ENCODE measurements at places on chromosomes 12 and 14.

- DNase-seq = no peak
Observed at GRCh38 chr12:93127582-93128331, 198.7 kb upstream of the EEA1 start.

DNA sequence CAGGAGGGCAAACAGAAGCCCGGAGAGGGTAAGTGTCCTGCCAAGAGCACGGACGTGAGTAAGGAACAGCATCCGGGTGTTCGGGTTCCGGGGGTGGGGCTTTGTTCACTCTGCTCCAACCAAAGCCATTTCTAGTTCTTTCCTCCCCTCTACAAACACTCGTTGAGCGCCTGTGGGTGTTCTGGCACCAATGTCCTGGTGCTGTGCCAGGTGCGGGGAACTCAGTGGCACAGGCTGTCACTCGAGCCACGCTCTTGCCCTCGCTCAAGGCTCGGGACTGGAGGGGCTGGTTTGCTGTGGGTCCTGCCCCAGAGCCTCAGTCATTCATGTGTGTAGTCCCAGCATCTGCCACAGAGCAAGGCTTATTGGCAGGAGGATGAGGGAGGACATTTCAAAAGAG, 157.5 kb downstream of the CALM1 start:
- no peak for DNase-seq

DNA sequence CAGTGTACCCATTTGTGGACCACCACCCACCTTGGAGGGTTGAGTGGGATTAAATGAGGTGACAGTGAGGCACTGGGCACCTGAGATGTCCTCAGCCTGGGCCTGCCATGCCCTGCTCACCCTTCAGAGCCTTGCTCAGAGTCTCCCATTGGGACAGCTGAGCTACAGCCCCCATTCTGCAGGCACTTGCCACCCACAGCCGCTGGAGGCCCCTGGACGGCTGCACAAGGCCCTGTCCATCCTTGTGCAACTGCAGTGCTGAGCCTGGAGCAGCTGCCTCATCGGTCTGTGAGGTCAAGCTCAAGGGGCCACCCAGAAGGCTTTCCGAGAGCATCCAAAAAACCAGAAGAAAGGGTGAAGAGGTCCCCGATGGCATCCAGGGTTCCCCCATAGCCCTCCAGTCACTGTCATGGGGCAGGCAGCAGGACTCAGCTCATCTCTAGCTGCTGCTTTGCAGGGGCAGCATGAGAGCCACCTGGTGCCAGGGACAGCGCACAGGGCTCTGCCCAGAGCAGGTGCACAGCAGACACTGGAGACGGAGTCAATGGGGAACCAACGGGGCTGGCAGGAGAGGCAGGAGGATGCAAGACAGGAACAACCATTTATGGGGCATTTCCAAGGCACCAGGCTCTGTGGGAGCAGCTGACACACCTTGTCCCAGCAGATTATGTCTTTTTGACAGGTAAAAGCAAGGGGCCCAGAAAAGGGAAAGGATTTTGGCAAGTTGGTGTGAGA, 84.6 kb downstream of the ARL6IP4 start:
- DNase-seq = no peak

DNA sequence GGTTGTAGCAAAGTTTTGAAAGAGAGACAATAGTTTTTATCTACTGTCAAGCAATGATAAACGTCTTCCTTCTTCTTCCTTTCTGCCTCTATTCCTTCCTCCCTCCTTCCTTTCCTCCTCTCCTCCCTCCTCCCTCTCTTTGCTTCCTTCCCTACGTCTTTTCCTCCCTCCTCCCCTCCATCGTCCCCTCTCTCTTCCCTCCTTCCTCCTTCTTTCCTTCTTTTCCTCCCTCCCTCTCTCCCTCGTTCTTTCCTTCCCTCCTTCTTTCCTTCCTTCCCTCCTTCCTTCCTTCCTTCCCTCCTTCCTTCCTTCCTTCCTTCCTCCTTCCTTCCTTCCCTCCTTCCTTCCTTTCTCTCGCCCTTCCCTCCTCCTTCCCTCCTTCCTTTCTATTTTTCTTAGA, 82.8 kb upstream of the KCNA1 start:
- DNase-seq = no peak

- no peak for DNase-seq
Observed at GRCh38 chr14:61320806-61321384, 484 bp upstream of the PRKCH start.

DNA sequence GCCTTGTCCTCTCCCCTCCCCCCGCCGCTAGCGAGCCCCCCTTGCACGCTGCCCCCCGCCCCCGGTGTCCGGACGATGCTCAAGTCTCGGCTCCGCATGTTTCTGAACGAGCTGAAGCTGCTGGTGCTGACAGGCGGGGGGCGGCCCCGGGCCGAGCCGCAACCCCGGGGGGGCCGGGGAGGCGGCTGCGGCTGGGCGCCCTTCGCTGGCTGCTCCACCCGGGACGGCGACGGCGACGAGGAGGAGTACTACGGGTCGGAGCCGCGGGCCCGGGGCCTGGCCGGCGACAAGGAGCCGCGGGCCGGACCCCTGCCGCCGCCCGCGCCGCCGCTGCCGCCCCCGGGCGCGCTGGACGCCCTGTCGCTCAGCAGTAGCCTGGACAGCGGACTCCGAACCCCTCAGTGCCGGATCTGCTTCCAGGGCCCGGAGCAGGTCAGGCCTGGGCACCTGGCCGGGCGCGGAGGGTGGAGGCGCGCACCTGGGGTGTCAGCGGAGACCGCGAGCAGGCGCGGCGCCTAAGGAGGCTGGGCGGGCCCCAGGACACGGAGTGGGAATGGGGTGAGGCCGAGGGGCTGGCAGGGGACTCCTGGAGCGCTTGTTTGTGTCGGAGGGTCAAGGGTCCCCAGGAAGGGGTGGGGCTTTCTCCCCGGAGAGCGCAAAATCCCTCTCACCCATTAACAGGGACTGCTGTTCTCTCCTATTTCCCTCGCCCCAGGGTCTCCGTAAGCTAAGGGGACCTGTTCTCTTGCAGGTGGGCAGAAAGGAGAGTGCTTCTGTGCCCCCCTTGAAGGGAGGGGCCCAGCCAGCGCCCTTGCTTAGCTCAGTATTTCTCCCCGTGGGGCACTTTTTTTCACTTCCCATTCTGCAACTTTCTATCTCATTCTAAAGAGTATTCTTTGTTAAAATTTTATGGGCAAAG, 810 bp downstream of the MARCHF9 start:
- peak; percentile 41 for DNase-seq

GRCh38 chr12:98296462-98297079, 218.8 kb upstream of the TMPO start:
- DNase-seq = no peak

DNA sequence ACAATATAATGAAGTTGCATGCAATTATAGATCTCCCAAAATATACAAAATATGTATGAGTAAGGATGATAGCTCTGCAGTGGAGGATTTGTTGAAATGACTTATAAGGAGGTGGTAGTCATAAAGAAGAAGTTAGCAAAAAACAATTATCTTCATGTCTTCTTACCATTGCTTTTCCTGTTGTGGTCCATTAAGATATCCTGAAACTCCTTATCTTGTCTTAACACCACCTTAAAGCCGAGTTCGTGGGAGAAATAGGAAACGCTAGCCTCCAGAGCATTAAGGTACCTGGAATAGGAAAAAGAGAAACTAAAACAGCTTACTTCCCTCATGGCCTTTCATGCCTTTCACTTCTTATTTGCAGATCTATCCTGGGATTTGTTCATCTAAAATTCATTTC, 15.2 kb downstream of the GUCY2C start:
- no peak for DNase-seq

DNA sequence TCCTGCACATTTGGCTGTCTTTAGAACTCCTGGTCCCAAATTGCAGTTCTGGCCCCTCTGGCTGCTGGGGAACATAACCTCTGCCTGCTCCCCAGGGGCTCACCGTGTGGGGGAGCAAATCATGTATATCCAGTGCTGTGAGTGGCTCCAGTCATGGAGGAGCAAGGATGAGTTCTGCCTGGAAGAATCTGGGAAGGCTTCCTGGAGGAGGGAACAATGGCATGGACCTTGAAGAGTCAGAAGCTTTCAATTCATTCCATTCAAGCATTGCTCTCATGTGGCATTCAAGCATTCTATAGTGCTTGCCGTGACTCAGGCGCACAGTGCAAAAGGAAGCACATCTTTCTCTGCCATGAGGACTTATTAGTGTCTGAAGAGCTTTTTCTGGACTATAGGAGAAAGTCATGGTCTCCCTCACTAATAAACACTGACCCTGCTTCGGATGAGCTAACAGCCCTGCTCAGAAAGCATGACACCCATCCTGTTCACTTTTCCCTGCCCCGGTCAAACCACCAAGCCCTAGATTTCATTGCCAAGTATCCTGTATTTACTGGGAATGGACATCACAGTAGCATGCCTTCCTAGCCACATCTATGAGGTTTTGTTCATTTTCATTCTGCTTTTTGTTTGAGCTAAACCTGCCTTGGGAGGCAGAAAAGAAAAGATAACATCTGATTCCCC, 3.5 kb downstream of the IFI27 start:
- DNase-seq = no peak

DNA sequence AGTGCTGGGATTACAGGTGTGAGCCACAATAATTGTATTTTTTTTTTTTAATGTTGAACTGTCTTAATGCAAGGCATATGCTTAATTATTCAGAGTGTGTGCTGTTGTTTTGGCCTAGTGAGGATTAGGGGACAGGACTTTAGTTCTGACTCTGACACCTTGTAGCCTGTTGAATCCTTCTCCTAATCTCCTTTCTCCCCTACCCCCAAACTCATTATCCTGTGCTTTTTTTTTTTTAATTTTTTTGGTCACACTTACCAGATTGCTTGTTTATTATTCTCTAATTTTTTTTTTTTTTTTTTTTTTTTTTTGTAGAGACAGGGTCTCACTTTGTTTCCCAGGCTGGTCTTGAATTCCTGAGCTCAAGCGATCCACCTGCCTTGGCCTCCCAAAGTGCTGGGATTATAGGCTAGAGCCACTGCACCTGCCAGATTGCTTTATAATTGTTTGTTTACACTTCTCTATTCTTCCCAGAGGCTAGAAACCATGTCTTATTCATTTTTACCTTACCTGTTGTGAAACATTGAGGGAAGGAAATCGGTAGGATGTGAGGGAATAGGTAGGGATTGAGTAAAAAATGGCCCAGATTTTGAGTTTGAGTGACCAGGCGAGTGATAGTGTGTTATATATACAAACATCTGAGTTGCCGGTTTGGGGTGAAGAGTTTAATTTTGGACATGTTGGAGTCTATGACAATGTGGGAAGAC, 32.2 kb downstream of the DIP2B start:
- DNase-seq = no peak

DNA sequence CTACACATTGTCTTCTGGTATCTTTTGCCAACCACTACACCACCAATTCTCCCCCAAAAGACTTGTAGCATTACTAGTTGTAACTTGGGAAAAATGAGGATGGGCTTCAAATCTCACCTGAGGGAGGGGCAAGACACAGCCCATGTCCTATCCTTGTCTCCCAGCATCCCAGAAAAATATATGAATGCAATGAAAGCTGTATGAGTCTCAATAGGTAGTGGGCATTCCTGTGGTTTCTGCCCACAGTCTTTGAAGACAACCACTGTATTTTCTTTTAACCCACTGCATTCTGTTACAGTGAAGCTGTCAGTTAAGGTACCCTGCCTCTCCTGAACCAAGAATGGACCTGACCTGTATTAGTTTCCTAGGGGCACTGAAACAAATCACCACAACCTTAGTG, 336.2 kb upstream of the TMPO start:
- DNase-seq = no peak

GRCh38 chr14:34199585-34199984, 248.7 kb upstream of the EGLN3 start:
- no peak for DNase-seq

DNA sequence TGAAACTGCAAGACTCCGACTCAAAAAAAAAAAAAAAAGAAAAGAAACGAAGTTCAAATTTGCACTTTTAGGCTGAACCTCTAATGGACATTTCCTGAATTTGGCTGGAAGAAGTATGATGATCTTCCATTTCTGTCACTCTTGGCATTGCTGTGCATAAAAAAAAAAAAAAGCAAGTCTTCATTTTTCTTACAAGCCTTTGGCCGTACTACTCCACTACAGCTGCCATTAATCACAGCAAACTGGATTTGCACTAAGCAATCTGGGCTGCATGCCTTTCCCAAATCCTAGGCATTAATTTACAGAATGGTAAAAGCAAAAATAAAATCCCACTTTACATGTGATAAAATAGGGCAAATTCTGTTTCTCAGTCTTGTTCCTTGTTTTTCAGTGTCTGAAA, 7.1 kb downstream of the CSRP2 start:
- no peak for DNase-seq

DNA sequence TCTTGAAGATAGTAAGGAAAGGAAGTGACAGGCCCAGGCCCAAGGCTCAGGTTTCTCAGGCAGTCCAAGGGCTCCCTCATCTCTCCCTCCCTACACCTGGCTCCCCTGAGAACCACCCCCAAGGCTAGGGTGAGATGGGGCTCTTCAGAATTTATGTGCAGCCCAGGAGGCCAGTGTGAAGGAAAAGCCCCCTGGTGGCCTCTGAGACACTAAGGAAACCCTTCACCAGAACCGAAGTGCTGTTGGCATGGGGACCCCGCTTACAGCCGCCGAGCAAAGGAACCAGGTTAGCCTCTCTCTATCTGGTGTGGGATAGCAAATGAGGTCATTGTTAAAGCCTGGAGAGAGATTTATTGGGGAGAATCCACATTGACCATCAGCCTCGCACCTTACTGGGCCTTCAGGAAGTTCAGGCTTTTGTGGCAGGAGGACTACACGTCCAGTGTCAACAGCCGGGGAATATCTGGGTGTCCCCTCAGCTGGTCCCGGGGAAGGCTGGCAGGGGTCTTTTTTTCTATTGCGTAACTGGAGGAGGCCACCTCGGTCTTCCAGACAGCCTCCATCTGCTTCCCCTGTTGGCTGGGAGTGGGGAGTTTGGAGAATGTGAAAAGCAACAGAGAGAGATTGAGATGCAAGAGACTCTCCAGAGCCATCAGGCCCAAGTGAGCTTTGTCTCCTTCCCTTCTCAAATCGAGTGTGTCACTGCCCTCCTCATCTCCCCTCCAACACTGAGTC, 18.1 kb downstream of the FAM186B start:
- no peak for DNase-seq

DNA sequence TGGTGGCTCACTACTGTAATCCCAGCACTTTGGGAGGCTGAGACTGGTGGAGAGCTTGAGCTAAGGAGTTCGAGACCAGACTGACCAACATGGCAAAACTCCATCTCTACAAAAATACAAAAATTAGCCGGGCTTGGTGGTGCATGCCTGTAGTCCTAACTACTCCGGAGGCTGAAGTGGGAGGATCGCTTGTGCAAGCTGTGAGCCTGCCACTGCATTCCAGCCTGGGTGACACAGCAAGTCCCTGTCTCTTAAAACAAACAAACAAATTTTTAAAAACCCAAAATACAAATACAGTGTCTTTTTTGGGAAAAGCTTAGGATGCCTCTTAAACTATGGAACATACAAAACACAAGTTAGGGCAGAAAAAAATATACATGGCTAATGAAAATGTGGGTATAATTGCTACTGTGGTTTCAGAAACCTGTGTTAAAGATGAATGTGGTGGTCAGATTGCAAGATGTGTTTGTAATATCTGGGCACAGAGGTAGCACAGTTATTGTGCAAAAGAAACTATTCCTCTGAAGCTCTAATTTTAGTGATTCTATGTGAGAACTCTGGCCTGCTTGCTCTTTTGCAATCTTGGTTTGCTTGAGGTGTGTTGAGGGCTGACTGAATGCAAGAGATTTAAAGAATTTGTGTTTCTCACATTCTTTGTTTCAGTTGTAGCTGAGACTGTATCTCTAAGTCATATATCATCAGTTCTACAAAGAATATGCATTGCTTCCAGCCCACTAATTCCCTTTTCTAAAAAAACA, 3.9 kb upstream of the HSPA2 start:
- no peak for DNase-seq

- no peak for DNase-seq
Observed at GRCh38 chr12:10392394-10392930, 2.6 kb upstream of the KLRK1 start.

Measured in activated naive CD4-positive, alpha-beta T cell treated with anti-CD3 and anti-CD28 coated beads for 36 hours (primary cell).